ENCODE measurements at places on chromosomes 13 and 19.

- no peak for DNase-seq
Observed at GRCh38 chr19:16359074-16359473, 34.4 kb downstream of the KLF2 start.

DNA sequence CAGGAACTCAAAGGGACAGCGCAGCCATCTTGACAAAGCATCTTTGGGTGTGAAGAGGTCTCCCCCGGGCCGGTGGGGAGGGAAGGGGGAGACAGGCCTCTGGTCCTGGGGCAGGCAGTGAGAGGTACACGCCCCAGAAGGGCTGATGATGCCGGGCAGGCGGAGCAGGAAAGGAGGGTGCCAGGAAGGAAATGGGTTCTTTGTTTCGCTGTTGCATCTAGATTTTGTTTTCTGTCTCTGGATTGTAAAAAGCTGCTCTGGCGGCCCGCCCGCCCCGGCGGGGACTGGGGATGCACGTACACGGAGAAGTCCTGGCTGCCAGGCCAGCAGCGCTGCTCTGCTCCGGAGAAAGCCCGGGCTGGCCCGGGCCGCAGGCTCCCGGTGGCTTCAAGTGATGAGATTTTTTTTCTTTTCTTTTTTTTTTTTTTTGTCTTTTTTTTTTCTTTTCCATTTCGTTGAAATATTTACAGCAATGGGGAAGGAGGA is 13.2 kb upstream of the ASF1B start:
- peak; percentile 52 for DNase-seq

DNA sequence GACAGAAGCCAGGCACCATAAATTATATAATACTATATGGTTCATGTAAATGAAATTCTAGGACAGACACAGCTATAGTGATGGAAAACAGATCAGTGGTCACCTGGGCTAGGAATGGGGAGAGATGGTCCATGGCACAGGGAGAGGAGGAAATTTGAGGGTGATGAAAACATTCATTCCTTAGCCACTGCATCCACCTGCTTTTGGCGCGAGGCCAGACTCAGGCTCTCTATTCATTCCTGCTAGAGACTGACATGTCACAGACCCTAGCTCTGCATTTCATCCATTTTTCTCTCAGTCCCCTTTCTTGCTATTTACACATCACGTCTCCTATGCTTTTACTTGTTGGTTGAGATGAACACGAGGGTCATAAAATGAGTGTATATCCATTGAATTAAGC is 628.3 kb upstream of the SLC10A2 start:
- DNase-seq: no peak

DNA sequence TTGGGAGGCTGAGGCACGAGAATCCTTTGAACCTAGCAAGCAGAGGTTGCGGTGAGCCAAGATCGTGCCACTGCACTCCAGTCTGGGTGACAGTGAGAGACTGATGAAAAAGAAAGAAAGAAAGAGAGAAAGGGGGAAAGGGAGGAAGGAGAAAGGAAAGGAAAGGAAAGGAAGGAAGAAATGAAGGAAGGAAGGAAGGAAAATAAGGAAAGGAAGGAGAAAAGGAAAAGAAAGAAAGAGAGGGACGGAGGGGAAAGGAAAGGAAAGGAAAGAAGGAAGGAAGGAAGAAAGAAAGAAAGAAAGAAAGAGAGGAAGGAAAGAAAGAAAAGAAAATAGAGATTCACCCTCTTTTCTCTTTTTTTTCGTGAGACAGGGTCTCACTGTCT is 8.7 kb downstream of the PDE4A start:
- no peak for DNase-seq

GRCh38 chr19:14248578-14249011 is 42.6 kb upstream of the ADGRL1 start:
- peak; percentile 7 for DNase-seq

DNA sequence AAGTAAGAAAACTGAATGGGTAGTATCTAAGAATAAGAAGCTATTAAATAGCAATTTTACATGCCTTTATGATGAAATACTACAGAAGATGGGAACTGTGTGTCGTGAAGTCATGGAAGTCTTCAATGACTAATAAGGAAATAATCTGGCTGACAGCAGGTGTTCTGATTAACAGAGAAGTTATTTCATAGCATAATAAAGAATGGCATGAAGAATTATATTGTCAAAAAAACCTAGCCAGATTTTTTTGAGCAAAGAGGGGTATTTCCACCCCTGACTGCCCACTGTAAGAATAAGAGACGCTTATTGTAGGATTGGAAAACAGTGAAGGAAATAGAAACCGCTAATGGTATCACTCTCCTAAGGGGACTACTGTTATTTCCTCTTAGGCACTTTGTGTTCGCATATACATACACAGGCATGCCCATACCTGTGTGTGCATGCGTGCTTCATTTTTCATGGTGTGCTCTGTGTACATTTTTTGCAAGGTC is 318.8 kb downstream of the SHISA2 start:
- DNase-seq: no peak

GRCh38 chr13:37681281-37682032 is 82.9 kb upstream of the POSTN start:
- no peak for DNase-seq

DNA sequence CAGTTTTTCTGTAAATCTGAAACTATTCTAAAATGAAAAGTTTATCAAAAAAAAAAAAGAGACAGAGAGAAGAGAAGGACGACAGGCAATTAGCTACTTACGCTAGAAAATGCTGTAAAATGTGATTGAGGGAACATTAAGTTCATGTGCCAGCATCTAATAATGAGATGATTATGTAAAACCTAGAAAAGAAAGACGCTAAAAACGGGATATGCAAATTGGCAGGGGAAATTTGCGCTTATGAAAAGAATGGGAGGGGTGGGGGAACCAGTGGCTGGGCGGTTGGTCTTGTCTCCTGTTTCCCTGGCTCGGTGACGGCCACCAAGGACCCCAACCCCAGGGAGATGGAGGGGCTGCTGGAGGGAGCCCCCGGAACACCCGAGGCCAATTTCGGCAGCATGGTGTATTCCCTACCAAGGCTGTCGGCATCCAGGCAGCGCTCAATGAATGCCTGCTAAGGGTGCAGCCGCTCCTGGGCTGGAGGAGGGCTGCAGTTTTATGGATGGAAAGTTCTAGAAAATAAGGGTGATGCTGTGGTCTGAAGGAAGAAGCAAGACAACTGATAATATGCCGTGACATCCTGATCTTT is 34.2 kb downstream of the GNG7 start:
- no peak for DNase-seq

- DNase-seq: no peak
Observed at GRCh38 chr13:80586356-80586755, 245.4 kb upstream of the SPRY2 start.

- no peak for DNase-seq
Observed at GRCh38 chr13:32977321-32977720, 38.9 kb upstream of the KL start.

GRCh38 chr19:47323872-47324271 is 8.1 kb upstream of the C5AR2 start:
- no peak for DNase-seq

- DNase-seq: no peak
Observed at GRCh38 chr13:110448230-110448629, 113.3 kb downstream of the RAB20 start.

DNA sequence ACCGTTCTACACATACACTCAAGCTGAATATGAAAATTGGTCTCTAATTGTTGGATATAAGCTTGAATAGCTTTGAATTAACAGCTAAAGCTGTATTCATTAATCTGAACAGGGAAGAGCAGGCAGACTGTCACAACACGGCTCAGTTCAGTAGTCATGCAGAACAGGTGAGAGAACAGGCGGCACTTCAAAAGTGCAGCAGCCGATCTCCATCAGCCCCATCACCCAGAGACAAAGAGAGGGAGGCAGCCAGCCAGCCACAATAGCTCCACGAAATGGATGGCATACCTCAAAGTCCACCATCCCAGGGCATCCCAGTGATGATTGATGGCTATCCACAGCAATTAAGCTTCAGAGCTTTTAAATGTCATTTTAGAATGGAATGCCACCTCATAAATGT is 419.2 kb downstream of the OLFM4 start:
- DNase-seq: no peak

- no peak for DNase-seq
Observed at GRCh38 chr13:68927387-68928026, 1180.1 kb upstream of the ATXN8OS start.

DNA sequence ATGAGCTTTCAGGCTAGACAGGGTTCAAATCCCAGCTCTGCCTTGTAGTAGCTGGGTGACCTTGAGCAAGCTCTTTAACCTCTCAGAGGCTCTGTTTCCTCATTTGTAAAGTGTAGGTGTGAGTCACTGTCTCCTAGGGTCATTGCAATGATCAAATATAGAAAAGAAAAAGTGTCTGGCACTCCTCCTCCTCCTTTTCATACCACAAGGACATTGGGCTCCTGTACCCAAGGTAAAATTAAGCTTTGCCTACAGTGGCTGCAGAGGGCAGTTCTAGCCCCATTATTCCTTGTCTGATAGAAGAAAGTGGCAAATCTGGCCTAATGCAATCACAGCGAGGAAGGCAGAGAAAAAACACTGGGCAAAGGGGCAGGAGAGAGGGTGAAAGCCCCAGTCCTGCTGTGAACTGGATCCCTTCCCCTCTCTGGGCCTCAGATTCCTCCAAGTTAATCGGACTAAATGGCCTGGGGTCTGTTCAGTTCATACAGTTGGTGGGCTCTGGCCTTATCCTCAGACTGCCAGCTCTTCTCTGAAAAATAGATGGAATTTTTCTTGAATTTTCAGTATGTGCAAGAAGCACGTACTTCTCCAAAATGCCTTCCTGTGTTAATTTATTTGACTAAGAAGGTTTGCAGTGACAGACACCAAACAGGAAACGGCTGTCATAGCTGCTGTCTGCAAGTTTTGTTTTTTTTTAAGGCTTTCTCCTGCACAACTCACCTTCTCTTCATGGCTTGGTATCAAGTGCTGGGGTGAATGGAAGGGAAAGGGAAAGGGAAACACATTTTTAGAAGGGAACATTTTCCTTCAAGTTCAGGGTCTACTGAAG is 35.3 kb downstream of the RGCC start:
- DNase-seq: no peak

DNA sequence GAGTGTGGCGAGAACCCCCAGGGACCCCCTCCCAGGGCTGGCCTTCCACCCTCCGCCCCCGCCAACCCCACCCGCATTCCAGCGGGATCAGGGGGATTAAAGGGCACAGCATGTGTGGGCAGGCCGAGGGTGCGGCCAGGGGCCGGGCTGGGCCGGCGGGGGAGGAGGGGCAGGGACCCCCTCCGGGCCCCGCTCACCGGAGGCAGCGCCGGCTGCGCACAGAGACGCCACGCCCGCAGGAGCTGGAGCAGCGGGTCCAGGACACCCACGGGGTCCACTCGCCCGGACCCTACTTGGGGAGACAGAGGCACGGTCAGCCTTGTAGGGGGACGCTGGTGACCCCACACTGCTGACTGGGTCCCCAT is 2.4 kb downstream of the ADAMTSL5 start:
- no peak for DNase-seq

- DNase-seq: no peak
Observed at GRCh38 chr19:17599780-17600179, 44.3 kb downstream of the COLGALT1 start.

DNA sequence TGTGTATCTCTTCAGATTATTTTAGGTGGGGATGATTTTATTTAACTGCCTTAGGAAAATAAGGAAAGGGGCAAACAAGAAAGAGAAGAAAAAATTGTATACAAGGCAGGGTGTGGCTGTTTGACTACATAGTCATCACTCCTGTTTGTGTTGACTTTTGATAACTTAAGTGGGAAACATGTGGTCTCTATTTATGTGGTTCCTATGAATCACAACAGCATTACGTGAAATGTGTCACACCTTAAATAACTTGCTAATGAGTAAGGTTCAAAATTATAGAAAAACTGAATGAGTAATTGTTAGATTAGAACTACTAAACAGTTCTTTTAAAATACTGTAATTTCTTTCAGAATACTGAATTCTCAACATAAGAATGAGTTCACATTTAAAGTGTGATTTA is 69.3 kb downstream of the LMO7 start:
- no peak for DNase-seq

GRCh38 chr19:1962674-1963073 is 21.7 kb downstream of the CSNK1G2 start:
- no peak for DNase-seq

DNA sequence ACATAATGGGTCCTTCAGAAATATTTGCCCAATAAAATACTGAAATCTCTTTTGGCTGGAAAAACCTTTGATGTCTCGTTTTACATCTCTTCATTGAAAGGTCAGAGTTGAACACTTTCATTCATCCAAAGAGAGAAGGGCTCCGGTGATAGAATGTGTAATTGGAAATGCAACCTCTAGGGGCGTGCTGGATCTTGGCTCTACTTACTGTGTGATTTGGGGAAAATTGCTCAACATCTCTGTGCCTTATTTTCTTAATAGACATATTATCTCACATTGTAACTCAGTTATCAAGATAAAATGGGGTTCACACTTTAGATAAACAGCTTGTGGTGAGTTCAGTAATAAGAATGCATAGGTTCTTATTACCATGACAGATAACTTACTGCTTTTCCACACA is 1444.1 kb downstream of the SLITRK5 start:
- no peak for DNase-seq

- DNase-seq: no peak
Observed at GRCh38 chr13:85616275-85616674, 182.9 kb downstream of the SLITRK6 start.

DNA sequence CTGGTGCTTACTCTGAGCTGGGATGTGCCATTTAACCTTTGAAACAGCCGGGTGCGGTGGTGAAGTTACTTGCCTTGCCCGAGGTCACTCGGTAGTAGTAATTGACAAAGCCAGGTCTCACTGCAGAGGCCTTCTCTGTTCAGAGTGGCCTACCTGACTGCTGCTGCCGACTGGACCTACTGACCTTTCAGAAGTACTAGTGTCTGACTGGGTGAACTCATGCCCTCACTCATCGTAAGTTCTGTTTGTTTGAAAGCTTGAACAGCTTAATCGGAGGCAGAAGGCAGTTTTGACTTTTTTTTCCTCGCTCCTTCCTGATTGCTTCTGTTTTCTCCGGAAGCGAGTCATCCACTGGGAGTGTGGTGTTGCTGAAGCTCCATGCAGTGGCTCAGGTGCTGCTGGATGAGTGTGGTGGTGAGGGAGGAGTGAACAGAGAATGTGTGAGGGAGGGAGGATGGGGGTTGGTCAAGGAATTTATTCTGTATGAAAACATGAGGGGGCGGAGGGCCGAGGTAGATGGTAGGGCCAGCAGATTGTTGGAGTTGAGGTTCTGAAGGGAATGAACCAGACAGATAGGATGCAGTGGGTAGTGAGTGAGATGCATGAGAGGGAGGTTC is 2.7 kb downstream of the SPINT2 start:
- DNase-seq: no peak

DNA sequence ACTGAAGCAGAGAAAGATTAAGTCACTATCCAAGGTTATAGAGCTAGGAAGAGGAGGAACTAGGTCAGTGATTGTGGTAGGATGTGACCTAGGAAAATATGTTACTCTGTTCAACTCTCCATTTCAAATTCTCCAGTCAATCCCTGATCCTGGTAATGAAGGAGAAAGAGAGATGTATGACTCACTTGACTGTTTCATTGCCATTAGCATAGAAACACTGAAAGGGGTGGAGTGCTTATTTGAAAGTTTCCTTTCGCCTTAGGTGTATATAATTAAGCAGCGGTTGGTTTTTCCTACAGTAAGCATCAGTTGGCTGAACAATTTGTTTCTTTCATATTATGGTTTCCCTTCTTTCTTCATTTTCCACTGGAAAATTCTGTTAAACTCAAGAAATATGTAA is 198.1 kb upstream of the CSNK1A1L start:
- no peak for DNase-seq
